ENCODE measurements at places on chromosomes 2 and 18. TPM values are rescaled to one million over a fixed set of nuclear protein-coding genes. Genes with fewer than 3 reads are reported as not detected.

SPC25 gene
- 9.2 TPM for total RNA-seq

IL37 gene
- total RNA-seq, result not detected

DUSP28 gene
- 9.5 TPM for total RNA-seq

LRRC30 gene
- total RNA-seq, result not detected

CDK15 gene
- 0.92 TPM for total RNA-seq

FBLN7 gene
- 6.2 TPM for total RNA-seq

MAP2 gene
- 911 TPM for total RNA-seq

GNLY gene
- not detected for total RNA-seq

CNDP2 gene
- total RNA-seq, result 60.4 TPM

EMX1 gene
- not detected for total RNA-seq

FLACC1 gene
- total RNA-seq, result 3.7 TPM

DQX1 gene
- not detected for total RNA-seq

XDH gene
- 0.23 TPM for total RNA-seq

HAUS1 gene
- 30.4 TPM for total RNA-seq

HSPD1 gene
- total RNA-seq, result 210 TPM

ITPRIPL1 gene
- total RNA-seq, result 1.6 TPM

HS1BP3 gene
- 14.3 TPM for total RNA-seq

TACR1 gene
- 7.4 TPM for total RNA-seq

TUBB8B gene
- total RNA-seq, result 0.69 TPM

STK17B gene
- 12.2 TPM for total RNA-seq

SIX3 gene
- total RNA-seq, result 7.4 TPM

IL1RL1 gene
- 0.69 TPM for total RNA-seq

RNF125 gene
- total RNA-seq, result 4.4 TPM

CRYBA2 gene
- total RNA-seq, result not detected
